ENCODE measurements at places on chromosomes 1 and 21.

GRCh38 chr1:7046314-7046713 lies 261.1 kb downstream of the CAMTA1 start:
- no peak for DNase-seq

DNA sequence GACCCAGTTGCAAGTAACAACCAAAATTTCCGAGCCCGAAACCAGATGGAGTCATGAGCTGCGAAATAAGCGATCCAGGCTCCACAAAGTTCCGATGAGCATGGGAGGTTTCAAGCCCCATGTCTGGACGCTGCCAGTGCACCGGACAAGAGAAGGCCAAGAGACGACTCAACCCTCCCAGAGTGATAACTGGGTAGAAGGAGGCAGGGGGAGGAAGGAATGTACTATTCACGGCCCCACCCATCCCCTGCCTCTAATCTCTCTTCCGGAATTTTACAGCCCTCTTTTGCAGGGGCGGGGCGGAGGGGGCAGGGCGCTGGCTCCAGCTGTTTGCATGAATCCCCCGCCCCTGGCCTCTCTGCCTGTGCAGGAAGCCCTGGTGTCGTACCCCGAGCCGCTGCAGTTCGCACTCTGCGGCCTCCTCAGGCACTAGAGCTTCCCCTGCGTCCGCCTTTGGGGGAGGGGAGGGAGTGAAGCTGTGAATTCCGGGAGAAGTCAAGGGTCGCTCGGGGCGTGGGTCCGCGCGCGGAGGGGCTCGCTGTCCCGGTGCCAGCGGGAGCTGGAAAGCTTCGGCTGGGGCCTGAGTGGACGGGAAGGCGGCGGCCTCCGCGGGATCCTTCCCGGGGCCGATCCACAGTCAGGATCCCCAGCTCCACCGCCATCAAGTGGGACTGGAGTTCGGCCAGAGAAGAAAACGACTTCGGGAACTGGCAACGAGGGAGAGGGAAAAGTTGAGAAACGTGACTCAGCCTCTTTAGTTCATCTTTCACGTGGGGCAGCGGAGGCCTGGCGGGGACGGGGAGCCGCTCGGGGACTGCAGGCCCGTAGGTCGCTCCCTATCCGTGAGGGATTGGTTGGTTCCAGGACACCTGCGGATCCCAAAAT lies 6.3 kb upstream of the PTP4A2 start:
- DNase-seq, result peak; percentile 69

GRCh38 chr1:27388337-27389005 lies 4.0 kb upstream of the GPR3 start:
- peak; percentile 79 for DNase-seq

- no peak for DNase-seq
These were observed 762.1 kb upstream of the NEGR1 start for GRCh38 chr1:73044241-73045036.

- DNase-seq, result no peak
These were observed 5.6 kb upstream of the SLC2A5 start for GRCh38 chr1:9075022-9075421.

DNA sequence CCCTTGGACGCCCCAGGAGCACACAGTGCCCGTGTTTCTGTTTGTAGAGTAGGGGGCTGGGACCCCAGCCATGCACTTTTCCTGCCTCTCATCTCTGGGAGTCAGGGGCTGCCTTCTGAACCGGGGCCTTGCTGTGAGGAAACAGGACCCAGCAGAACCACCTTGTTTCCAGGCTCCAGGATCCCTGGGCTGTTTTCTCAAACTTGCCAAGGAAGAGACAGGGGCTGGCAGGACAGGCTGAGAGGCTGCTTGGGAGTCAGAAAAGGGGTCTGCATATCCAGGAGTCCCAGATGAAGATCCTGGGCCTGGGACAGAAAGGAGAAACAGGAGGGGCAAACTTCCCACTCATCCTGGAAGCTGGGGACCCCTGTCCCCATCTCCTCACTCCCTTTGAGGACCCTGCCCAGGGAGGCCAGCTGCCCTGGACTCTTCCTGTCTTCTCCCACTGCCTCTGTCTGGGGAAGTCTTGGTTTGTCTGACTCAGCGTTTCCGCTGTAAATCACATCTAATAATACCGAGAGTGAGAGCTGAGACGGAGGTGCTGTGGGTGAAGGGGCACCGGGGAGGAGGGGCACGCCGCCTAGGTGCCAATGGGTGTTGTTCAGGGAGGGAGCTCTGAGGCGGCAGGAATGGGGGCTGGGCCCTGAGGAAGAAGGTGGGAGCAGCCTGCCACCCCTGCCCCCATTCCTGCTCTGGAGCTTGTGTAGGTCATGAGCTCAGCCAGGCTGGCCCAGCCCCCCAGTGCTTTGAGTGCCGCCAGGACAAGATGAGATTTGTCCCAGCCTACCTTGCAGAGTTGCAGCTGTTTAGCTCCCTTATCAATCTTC lies 16.7 kb downstream of the POU3F1 start:
- DNase-seq, result no peak

Measured in memory B cell (primary cell).